ENCODE measurements at places on chromosomes 4 and X. TPM values are rescaled to one million over a fixed set of nuclear protein-coding genes. Genes with fewer than 3 reads are reported as not detected.
A peak's percentile ranks its signal among the peaks of the same experiment; 100 is the strongest.

- H3K27me3 ChIP-seq = no peaks in the 10 kb centered on the region
- H3K4me1 ChIP-seq = no peaks in the 10 kb centered on the region
- H3K4me3 ChIP-seq = no peak overlapping the region
- no peak overlapping the region for H3K27ac ChIP-seq
- no peaks in the 10 kb centered on the region for H3K36me3 ChIP-seq
Measured at GRCh38 chr4:145890689-145891088, 47.9 kb downstream of the ZNF827 start.

GRCh38 chrX:20267931-20268701 is 1.4 kb upstream of the RPS6KA3 start:
- H3K27me3 ChIP-seq = no peaks in the 10 kb centered on the region
- H3K4me3 ChIP-seq = no peak overlapping the region
- no peak for DNase-seq
- H3K27ac ChIP-seq = no peak overlapping the region
- H3K36me3 ChIP-seq = no peaks in the 10 kb centered on the region
- H3K4me1 ChIP-seq = peaks cover 4% of the 10 kb centered on the region

Gene CLGN
- 1.4 TPM for total RNA-seq

Gene MTNR1A
- 0.84 TPM for total RNA-seq

DNA sequence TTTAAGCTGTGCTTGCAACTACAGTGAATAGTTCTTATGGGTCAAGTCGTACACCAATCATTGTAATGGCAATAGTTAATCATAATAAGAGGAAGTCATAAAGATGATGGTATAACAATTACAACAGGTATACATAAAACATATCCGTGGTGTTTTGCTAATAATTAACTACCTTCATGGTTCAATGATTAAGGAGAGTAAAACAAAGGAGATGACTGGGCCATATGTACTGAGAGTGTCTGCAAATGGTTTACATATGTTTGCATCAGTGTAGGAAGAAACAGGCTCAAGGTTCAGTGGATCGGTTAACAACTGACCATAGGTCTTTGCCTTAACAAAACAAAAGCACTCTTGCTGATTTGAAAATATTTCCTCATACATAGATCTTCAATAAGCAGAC is 253.0 kb downstream of the COX7B2 start:
- H3K36me3 ChIP-seq = no peaks in the 10 kb centered on the region
- H3K4me3 ChIP-seq = no peak overlapping the region
- no peaks in the 10 kb centered on the region for H3K27me3 ChIP-seq
- H3K4me1 ChIP-seq = no peaks in the 10 kb centered on the region
- H3K27ac ChIP-seq = no peak overlapping the region
- no peak for DNase-seq

Gene RTL3
- total RNA-seq = not detected

DNA sequence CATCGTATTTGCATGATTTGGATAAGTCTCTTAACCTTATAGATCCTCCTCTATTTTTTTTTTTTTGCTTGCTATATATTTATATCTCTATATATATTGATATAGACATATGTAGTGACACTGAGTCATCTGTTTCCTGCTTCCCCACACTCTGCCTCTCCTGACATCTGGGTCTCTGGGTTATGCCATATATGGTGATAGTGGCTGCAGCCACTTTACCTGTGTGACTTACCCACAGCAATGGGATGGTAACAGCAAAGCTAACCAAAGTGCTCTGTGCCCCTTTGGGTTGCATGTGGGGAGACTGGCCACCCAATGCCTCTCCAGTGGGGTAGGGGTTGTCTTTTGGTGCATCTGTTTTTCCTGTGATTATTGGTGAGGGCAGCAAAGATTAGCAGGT is 14.5 kb downstream of the CMC4 start:
- no peaks in the 10 kb centered on the region for H3K27me3 ChIP-seq
- peaks cover 9% of the 10 kb centered on the region for H3K4me1 ChIP-seq
- no peak overlapping the region for H3K27ac ChIP-seq

- H3K27ac ChIP-seq = no peak overlapping the region
- DNase-seq = no peak
- H3K4me1 ChIP-seq = peaks cover 48% of the 10 kb centered on the region
- no peaks in the 10 kb centered on the region for H3K27me3 ChIP-seq
- H3K4me3 ChIP-seq = no peak overlapping the region
Measured at GRCh38 chr4:185205697-185206342, 2.0 kb upstream of the CFAP97 start.

DNA sequence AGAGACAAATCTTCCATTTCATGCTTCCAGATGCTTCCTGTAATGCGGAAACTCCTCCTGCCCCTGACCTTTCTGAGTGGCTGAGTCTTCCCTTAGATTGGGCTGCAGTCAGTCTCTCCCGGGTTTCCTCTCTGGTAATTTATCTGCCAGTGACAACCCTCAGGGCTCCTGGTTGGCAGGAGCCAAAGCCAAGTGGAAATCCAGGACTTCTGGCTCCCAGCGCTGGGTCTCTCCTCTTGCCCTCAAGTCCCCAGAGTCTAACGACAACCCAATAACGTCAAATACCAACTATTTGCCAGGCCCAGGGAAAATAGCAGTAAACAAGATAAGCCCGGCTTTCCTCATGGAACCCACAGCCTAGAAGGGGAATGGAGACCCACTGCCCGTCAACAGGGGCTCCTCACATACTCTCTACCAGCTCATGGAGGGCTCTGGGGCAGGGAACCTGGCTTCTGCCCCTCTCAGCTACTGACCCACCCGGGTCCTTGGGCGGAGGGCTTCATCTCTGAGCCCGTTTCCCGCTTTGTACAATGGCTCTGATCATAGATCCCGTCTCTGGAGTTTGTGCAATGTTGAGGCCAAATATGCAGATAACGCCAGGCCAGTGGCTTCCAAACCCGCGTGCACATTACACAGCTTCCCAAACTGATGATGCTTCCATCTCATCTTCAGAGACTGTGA is 1.1 kb upstream of the TBC1D14 start:
- no peaks in the 10 kb centered on the region for H3K27me3 ChIP-seq
- no peak for DNase-seq
- H3K4me3 ChIP-seq = peak overlapping the region; percentile 60
- peaks cover 11% of the 10 kb centered on the region for H3K4me1 ChIP-seq
- no peaks in the 10 kb centered on the region for H3K36me3 ChIP-seq

Gene RNF4
- 62.3 TPM for total RNA-seq

DNA sequence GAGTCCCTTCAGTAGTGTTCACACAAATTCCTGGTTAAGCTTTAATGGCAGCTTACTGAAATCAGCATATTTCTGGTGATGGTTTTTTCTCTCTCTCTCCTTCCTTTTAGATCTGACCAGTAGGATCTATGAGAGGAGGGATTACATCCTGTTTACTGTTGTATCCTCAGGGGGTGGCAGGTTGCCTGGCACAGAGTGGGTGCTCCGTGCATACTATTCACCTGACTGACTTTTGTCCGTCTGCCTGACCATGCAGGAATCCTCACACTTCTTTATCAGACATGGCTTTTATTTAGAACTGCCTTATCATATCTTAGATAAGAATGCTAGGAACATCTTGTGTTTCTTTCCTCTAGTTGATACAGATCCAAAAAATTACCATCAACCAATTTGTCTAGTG is 29.6 kb downstream of the MCUB start:
- no peak overlapping the region for H3K27ac ChIP-seq
- no peaks in the 10 kb centered on the region for H3K36me3 ChIP-seq
- DNase-seq = no peak
- H3K27me3 ChIP-seq = no peaks in the 10 kb centered on the region
- H3K4me1 ChIP-seq = no peaks in the 10 kb centered on the region

DNA sequence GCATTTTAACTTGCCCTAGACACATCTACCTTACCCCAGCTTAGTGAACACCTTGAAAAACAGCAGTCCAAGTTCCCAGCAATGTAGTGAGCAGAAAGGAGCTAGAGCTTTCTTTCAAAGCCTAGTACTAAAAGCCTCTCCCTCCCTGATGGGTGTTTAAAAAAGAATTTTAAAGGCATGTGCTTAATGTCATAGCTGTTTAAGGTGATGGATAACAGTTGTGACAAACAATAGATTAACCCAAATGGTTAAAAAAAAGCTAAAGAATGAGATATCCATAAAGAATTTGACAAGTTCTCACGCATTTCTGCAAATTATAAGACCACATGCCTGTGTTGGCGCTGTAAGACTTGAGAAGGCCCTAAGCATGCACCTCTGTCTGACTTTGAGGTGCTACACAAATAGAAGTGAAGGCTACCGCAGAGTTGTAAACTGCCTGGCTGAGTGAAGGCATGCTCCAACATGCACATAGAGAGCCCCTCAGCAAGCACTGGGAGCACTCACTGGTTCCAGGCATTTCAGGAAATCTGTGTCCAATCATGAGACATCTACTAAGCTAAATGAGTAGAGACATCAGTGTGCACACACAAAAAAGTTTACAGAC is 94.0 kb downstream of the PHF8 start:
- no peak overlapping the region for H3K27ac ChIP-seq
- no peak for DNase-seq
- H3K36me3 ChIP-seq = no peaks in the 10 kb centered on the region
- H3K4me1 ChIP-seq = no peaks in the 10 kb centered on the region
- H3K27me3 ChIP-seq = no peaks in the 10 kb centered on the region

Gene BCLAF3
- total RNA-seq = 5.3 TPM

DNA sequence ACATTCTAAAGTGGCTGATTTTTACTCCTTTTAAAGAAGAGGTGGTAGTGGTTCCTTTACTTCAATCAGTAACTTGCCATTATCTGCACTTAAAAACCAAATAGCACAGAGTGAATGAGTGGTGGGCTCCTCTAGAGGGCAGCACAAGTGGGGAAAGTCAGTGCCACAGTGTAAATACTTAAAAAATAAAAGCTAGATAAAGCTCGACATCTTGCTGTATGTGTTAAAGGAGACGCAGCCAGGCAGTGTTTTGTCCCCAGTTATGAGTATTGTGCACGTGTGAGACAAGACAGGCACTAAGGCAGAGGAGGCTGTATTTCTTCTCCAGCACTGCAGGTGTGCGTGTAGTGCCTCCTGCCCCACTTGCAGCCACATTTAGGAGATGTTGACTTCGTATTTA is 24.6 kb downstream of the NAP1L5 start:
- H3K4me3 ChIP-seq = no peak overlapping the region
- H3K27ac ChIP-seq = no peak overlapping the region
- H3K4me1 ChIP-seq = no peaks in the 10 kb centered on the region
- no peaks in the 10 kb centered on the region for H3K27me3 ChIP-seq
- H3K36me3 ChIP-seq = no peaks in the 10 kb centered on the region

Gene RNF150
- 0.07 TPM for total RNA-seq

GRCh38 chr4:14404730-14405129 is 597.6 kb upstream of the CPEB2 start:
- no peaks in the 10 kb centered on the region for H3K4me1 ChIP-seq
- DNase-seq = no peak
- no peak overlapping the region for H3K4me3 ChIP-seq
- H3K27me3 ChIP-seq = no peaks in the 10 kb centered on the region

- no peak overlapping the region for H3K4me3 ChIP-seq
- H3K27ac ChIP-seq = no peak overlapping the region
- no peaks in the 10 kb centered on the region for H3K36me3 ChIP-seq
- no peaks in the 10 kb centered on the region for H3K27me3 ChIP-seq
- no peak for DNase-seq
Measured at GRCh38 chr4:145583191-145584055, 35.8 kb upstream of the MMAA start.

Gene JAKMIP1
- not detected for total RNA-seq

- no peaks in the 10 kb centered on the region for H3K4me1 ChIP-seq
- H3K36me3 ChIP-seq = no peaks in the 10 kb centered on the region
- no peak overlapping the region for H3K27ac ChIP-seq
- H3K27me3 ChIP-seq = no peaks in the 10 kb centered on the region
- no peak overlapping the region for H3K4me3 ChIP-seq
Measured at GRCh38 chrX:7987160-7988012, 60.2 kb upstream of the PNPLA4 start.

- H3K27ac ChIP-seq = no peak within 1 kb of the TSS
- H3K27me3 ChIP-seq = no peaks in the 10 kb centered on the region
- DNase-seq = no peak
- H3K4me1 ChIP-seq = no peaks in the 10 kb centered on the region
- H3K36me3 ChIP-seq = no peaks in the 10 kb centered on the region
- no peak within 1 kb of the TSS for H3K4me3 ChIP-seq
Measured at GRCh38 chrX:70444326-70444945, at the start of gene DLG3. Gene DLG3 (plus strand): TSS chrX:70444835. CDS start chrX:70445202, 367 bp downstream.

DNA sequence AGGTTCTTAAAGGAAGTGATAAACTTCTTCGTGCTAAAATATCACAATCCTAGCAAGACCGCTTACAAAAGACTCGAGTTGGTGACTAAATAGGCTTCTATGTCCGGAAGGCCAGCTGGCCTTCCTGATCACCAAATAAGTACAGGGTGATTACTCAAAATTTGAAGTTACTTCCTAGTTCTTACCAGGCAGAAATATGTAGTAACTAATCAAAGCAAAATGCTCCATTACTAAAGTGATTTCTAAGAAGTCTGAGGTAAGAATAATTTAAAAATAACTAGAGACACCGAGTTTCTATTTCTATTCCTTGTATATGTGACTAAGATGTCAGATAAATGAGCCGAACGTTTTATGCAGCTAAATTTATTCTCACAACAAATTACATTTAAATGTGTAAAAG is 62.2 kb downstream of the NSUN7 start:
- no peak overlapping the region for H3K27ac ChIP-seq
- H3K4me1 ChIP-seq = no peaks in the 10 kb centered on the region
- no peak for DNase-seq
- H3K27me3 ChIP-seq = no peaks in the 10 kb centered on the region
- H3K4me3 ChIP-seq = no peak overlapping the region

Gene ERAS
- total RNA-seq = not detected

DNA sequence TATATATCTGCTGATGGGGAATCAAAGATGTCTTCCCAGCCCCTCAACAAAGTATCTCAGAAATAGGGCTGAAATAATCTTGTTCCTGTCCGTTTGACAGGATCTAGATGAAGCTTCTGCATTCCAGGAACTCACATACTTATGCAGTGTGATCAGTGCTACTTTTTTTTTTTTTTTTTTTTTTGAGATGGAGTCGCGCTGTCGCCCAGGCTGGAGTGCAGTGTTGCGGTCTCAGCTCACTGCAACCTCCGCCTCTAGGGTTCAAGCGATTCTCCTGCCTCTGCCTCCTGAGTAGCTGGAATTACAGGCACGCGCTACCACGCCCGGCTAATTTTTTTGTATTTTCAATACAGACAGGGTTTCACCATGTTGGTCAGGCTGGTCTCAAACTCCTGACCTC is 36.4 kb downstream of the DHX15 start:
- no peaks in the 10 kb centered on the region for H3K4me1 ChIP-seq
- no peak overlapping the region for H3K4me3 ChIP-seq
- no peak for DNase-seq
- H3K27me3 ChIP-seq = no peaks in the 10 kb centered on the region
- no peak overlapping the region for H3K27ac ChIP-seq
- peaks cover 22% of the 10 kb centered on the region for H3K36me3 ChIP-seq

DNA sequence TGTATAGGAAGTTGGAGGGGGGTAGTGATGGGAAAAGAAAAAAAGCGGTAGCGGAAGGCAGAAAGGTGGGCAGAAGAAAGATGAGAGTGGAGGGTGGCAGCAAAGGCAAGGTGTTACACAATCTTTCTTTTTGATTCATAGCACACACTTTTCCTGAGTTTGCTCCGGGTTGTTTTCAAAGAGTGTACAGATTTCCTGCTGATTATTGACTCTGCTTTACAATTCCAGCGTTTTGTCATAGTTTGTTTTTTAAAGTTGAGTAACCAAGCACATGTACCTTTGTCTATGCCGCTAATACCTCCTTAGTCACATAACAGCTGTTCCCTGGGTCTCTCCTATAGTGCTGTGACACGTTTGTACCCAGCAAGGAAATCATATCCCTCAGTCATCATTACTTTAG is 50.3 kb downstream of the AGA start:
- H3K4me3 ChIP-seq = no peak overlapping the region
- H3K36me3 ChIP-seq = no peaks in the 10 kb centered on the region
- DNase-seq = no peak
- no peak overlapping the region for H3K27ac ChIP-seq
- no peaks in the 10 kb centered on the region for H3K27me3 ChIP-seq

Gene PAGE2B
- total RNA-seq = not detected

- no peaks in the 10 kb centered on the region for H3K36me3 ChIP-seq
- no peak for DNase-seq
- no peaks in the 10 kb centered on the region for H3K27me3 ChIP-seq
- no peak overlapping the region for H3K27ac ChIP-seq
- no peaks in the 10 kb centered on the region for H3K4me1 ChIP-seq
- no peak overlapping the region for H3K4me3 ChIP-seq
Measured at GRCh38 chr4:160928482-160928881, 1235.3 kb downstream of the FSTL5 start.

All from HCT116 (cell line).